ENCODE measurements at places on chromosomes 3 and 15.

- no peak for DNase-seq
Observed at GRCh38 chr15:72999586-72999985, 52.7 kb upstream of the NEO1 start.

DNA sequence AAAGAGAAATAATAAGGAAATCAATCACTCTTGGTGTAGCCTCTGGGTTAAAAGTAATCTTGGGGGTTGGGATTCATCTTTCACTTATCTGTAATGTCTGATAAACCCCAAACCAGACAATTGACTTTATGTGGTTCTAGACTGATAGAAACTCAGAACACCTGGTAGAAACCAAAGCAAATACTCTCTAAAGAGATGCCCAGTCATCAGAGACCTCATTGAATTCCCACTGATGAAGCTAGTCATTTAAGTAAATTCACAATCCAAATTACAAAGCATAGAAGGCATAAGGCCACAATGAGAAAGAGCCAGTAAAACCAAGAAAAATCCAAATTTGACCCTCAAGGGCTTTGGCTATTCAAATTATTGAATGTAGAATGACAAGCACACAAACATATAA, 250.6 kb downstream of the MBNL1 start:
- DNase-seq = no peak

DNA sequence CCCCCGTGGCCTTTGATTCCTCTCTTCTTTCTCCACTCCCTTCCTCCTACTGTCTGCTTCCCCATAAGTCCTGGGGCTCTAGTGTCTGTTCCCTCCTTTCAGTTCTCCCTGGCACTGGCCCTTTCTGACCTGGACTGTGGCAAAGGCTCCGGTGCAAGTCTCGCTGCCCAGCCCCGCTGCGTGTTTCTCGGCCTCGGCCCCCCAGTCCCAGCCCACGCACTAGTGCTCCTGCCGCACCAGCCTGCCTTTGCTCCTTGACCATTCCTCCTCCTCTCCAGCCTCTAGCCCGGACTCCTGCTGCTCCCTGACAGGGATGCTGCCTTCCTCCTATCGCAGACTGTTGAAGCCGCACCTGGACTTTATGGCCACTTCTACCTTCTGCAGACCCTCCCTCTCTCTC, 2.1 kb downstream of the TM6SF1 start:
- DNase-seq = no peak

- DNase-seq = no peak
Observed at GRCh38 chr15:29693225-29693624, 129.0 kb downstream of the TJP1 start.

- DNase-seq = no peak
Observed at GRCh38 chr3:152539191-152539764, 270.5 kb downstream of the MBNL1 start.

- no peak for DNase-seq
Observed at GRCh38 chr3:110184536-110184935, 847.2 kb upstream of the DPPA4 start.

DNA sequence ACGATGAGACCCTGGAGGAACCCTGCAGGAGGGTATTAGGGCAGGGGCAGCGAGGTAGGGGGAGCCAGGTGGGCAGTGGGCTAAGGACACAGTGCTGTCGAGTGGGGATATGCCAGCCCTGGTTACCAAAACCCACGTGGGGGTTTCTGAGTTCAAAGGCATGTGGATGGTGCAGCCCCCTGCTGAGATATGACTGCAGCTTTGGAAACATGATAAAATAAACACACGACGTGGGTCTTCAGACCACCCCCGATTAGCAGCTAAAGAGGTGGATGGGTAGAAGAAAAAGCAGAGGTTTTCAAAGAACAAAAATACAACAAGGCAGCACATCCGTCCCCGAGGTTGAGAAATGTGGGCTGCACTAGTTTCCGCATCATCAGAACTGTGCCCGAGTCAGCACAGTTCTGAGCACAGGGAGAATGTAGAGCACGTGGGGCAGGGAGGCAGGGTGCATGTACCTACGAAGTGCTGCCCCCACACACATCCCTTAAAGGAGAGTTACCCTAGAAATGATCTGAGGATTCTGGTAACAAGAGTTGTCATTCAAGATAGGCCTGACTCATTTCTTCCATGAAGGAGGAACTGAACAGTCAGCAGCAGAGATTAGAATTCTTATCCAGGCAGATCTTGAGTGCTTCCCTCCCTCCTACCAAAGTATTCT, 121.3 kb downstream of the RPLP1 start:
- DNase-seq = no peak

- no peak for DNase-seq
Observed at GRCh38 chr3:150739200-150739863, 23.6 kb downstream of the SIAH2 start.

GRCh38 chr3:59406943-59407342, 357.1 kb upstream of the CFAP20DC start:
- no peak for DNase-seq

DNA sequence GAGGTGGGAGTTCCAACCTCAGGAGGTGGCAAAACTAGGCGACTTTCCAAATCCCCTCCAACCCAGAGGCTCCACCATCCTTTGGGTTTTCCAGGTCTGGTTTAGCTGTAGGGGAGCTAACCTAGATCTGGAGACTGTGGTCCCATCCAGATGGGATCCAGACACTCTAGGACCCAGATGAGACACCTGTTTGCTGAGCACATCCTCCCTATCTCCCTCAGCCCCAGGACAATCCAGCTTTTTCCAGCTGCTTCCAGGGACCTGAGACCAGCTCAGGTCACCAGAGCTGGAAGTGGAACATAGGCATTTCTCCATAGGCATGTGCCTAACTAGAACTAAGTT, 18.2 kb downstream of the CRTAP start:
- DNase-seq = no peak

- DNase-seq = peak; percentile 25
Observed at GRCh38 chr15:64989416-64990167, at the start of gene SPG21. SPG21 (minus strand) TSS chr15:64989914; CDS start chr15:64983569, 6,345 bp downstream.

DNA sequence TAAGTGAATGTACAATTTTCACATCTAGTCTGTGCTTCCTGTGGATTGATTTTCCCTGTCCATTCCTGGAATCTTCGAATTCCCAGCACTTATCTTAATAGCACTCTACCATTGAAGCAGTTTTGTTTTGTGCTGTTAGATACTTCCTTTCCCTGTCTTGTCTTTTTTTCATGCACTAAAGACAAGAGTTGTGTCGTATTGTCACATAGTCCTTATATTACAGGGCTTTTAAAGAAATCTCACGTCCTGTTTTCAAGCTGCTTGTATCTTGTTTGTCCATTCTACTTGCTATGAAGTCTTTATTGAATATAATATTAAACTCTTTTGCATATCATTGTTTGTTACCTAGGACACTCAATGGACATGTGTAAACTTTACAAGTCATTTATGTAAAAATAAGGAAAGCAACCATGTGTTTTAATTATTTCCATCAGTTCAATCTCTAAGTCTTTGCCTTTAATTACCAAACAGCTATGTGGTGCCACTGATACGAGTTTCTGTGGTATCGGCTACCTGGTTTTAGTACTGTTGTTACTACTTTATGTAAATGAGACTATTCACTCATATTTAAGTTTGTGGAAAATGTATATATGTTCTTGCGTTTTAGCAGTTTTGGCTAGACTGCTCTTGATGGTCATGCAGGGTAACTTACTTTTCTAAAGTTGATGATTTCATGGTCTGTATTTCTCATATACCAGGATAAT, 10.3 kb downstream of the PIK3CA start:
- no peak for DNase-seq

DNA sequence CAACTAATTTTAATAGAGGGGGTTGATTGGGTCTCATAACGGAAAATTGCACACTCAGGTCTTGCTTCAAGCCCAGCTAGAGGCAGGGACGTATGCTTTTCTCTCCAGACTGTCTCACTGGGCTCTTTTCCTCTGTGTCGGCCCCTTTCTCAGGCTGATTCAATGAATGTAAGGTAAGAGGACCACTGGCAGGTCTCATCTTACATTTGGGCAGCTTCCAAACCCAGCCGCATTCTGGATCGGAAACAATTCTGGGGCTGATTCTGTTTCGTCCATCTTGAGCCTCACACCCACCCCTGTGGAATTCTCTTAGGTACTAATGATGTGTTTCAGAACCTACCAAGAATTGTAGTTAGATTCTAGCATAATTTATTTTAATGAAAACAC, 40.7 kb downstream of the TMEM212 start:
- no peak for DNase-seq

- DNase-seq = no peak
Observed at GRCh38 chr3:119600732-119601131, 3.0 kb downstream of the PLA1A start.

DNA sequence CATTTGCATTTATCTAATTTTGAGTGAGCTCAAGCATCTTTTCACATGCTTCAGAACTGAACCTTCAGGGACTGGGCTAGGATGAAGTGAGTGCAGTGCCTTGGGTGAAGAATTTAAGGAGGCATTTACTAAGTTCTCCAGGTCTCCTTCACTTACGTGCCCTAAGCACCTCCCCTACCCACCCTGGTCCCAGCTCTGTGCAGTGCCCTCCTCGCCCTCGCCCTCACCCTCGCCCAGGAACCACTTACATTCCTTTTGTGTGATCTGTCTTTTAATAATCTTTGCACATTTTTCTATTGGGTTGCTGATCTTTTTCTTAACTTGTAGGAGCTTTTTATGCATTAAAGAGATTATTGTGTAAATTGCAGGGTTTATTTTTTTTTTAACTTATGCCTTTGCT, 322.6 kb downstream of the THSD4 start:
- DNase-seq = no peak

- no peak for DNase-seq
Observed at GRCh38 chr3:174199696-174200095, 659.4 kb upstream of the NAALADL2 start.

DNA sequence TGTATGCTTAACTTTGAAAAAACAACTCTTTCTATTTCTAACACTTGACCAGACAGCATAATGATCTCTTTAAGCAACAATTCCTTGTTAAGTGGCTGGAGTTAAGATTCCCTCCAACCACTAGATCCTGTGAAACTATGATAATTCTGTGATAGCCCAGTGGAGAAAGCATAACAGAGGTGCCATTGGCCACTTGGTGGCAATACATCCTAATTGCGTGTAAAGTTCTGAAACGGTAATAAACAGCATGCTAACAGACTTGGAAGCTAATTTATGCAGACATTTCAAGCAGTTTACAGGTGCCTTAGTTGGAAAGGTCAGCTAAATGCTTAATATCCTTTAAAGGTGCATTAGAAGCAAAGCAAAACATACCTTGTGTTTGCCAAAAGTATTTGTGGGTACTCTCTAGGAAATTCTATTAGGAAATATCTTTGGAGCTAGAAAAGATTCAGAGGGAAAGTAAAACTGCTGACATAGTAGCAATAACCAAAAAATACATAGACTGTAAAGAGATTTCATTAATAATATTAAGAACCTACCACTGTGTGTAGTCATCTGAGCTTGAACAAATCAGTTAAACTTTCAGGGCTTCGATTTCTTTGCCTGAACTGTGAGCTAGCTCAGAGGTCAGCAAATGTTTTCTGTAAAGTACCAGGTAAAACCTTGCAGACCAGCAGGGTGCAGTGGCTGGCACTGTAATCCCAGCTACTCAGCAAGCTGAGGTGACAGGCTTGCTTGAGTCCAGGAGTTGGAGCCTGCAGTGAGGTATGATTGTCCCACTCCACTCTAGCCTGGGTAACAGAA, 19.0 kb upstream of the CSTA start:
- no peak for DNase-seq

GRCh38 chr3:39936848-39937247, 127.4 kb downstream of the MYRIP start:
- DNase-seq = no peak

- peak; percentile 89 for DNase-seq
Observed at GRCh38 chr15:74995182-74995778, at the start of gene SCAMP5. SCAMP5 (plus strand) TSS chr15:74995563; CDS start chr15:75011840, 16,277 bp downstream.

DNA sequence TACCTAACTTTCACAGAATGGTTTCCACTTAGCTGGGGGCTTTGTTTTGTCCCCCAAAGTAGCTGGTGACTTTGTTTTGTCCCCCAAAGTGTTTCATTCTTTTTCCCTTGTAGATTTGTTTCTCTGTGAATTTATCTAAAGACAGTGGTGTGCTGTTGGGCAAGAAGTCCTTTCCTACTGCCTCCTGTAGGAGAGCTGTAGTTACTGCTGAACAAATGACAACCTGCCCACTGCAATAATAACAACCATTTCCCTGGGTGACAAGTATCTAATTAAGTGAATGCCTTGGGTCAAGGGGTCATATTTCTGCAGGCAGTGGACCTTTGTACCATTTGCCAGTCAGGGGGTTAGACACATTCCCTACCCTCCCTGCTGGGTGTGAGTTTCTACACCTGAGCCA, 125.4 kb upstream of the BFSP2 start:
- no peak for DNase-seq

GRCh38 chr3:189529468-189529867, 101.7 kb upstream of the TP63 start:
- no peak for DNase-seq

GRCh38 chr3:20099060-20099459, 58.8 kb downstream of the KAT2B start:
- no peak for DNase-seq

DNA sequence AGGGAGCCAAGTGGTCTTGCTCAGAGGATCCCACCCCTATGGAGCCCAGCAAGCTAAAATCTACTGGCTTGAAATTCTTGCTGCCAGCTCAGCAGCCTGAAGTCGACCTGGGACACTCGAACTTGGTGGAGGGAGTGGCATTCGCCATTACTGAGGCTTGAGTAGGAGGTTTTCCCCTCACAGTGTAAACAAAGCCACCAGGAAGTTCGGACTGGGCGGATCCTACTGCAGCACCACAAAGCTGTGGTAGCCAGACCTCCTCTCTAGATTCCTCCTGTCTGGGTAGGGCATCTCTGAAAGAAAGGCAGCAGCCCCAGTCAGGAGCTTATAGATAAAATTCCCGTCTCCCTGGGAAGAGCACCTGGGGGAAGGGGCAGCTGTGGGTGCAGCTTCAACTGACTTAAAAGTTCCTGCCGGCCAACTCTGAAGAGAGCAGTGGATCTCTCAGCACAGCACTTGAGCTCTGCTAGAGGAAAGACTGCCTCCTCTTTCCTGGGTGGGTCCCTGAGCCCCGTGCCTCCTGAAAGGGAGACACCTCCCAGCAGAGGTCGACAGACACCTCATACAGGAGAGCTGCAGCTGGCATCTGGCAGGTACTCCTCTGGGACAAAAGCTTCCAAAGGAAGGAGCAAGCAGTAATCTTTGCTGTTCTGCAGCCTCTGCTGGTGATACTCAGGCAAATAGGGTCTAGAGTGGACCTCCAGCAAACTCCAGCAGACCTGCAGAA, 576.3 kb upstream of the NECTIN3 start:
- no peak for DNase-seq

Data from NCI-H1694 treated with DMSO at 0.1 percent for 48 hours (cell line).